ENCODE measurements at places on chromosomes 5 and 9.

DNA sequence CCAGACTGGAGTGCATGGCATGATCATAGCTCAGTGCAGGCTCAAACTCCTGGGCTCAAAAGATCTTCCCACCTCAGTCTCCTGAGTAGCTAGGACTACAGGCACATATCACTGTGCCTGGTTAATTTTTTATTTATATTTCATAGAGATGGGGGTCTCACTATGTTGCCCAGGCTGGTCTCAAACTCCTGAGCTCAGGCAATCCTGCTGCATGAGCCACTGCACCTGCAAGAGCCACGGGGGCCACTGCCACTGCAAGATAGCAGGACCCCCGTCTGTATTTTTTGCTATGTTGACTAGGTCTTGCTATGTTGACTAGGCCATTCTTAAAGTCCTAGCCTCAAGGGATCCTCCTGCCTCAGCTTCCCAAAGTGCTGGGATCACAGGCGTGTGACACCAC is 6.5 kb downstream of the CYSTM1 start:
- DNase-seq: no peak

- no peak for DNase-seq
Measured at GRCh38 chr5:1086871-1087270, 25.0 kb downstream of the SLC12A7 start.

GRCh38 chr5:1294835-1295649 is at the start of gene TERT:
Gene TERT, minus strand, starts transcription at chr5:1295068. Its CDS starts 79 bp downstream, at chr5:1294989.
- peak; percentile 22 for DNase-seq

- DNase-seq: no peak
Measured at GRCh38 chr9:37229882-37230482, 109.6 kb downstream of the ZCCHC7 start.

DNA sequence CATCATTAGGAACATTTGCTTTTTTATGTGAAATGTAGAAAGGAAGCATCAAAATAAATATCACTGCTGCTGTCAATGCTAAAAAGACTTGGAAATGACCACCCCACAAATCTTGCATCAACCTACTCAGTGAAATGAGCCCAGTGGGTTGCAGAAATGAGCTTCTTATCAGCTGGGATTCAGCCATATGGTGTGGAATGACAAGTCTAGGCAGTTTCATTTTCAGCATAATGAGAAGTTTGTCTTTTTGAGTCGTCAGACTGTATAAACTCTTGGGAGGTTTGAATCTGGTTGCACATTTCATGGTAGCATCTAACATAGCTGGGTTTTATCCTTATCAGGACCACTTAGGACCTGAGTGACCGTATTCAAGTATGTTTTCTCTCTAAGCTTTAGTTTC is 251.1 kb upstream of the PPP1R2B start:
- DNase-seq: no peak

GRCh38 chr9:35195683-35196082 is 33.9 kb downstream of the UNC13B start:
- no peak for DNase-seq

DNA sequence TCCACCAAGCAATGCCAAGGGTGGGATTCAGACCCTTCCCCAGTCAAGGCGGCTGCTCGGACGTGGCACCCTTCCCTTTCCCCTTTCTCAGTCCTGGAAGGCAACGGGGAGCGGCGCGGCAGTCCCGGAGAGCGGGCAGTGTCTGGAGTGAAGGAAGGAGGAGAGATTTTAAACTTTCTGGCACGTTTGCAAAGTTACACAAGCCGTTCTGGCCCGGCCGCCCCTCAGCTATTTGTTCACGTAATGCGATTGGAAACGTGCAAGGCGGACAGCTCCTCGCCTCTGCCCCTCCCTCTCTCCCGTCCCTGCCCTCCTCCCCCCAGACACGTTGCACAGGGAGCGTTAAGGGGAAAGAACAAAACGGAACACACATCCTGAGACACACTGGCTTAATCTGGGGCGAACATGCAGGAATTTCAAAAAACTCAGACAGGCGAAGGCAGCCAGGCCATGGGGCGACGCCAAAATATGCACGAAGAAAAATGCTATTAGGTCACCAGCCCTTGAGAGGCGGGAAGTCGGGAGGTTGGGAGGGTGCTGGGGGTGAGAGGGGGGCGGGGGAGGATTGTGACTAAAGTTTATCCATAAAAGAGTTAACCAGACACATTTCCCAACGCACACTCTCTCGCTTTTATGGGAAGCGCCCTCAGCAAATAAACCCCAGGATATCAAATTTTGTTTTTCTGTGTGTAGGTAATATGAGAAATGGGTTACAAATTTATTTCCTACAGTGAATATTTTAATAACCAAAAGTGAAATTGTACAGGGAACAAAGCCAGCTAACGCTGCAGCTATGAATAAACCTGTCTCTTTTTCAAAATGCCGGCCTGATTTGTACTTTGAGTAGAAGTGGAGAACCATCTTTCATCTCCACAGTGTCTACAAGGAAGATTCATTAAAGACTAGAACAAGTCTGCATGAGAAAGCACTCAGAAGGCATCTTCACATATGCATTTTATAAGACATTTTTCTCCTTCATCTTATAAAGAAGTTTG is at the start of gene LOX:
TSS of gene LOX (minus strand) at position 144 of the 995 bp plus-strand sequence. CDS start 274 bp downstream, outside the sequence.
- no peak for DNase-seq

GRCh38 chr5:15131909-15132308 is 260.3 kb upstream of the ANKH start:
- DNase-seq: no peak

DNA sequence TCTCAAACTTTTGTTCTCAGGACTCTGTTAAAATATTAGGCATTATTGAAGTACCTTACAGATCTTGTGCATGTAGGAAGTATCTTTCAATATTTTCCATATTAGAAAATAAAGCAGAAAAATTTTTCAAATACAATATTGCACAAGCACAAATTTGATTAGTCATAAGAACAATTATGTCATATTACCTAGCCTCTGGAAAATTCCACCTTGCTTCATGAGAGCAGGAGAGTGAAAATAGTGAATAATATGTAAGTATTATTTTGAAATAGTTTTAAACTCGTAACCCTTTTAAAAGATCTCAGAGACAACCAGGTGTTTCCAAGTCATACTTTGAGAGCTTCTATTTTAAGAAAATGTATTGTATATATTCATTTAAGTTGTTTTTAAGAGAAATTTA is 1672.9 kb upstream of the ACO1 start:
- DNase-seq: no peak

- no peak for DNase-seq
Measured at GRCh38 chr5:21236104-21236503, 1248.1 kb upstream of the CDH18 start.

GRCh38 chr5:43679214-43679613 is 76.2 kb downstream of the NNT start:
- no peak for DNase-seq

DNA sequence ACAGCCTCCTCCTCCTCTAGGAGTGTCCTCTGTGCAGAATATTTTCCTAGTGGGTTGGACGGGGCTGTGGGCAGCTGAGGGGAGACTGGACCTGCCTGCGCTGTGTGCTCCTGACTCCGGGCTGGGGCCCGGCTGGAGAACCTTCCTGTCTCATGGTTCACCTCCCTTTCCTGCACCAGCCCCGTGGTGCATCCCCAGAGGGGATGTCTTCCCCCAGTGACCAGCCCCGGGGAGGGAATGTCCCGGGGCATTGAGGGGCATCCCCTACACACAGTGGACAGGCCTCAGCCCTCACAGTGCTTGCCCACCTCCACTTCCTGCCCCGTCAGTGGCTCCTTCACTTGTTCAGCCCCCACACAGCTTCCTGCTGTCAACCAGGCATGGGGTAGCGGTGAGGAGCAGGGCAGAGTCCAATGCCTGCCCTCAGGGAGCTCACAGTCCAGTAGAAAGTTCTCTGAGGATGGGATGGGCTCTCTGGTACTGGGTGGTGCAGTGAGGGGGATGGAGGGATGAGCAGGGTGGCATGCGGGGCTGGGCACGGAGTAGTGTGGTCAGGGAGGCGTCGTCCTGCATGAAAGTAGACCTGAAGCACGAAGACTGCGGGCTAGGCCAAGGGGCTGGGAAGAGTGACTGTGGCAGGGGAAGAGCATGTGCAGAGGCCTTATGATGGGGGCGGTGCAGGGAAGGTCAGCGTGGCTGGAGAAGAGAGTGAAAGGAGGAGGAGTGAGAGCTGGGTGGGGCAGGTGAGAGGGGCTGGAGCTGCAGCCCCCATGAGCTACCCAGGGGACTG is 52.1 kb upstream of the PITX1 start:
- DNase-seq: no peak

GRCh38 chr9:121294866-121295661 is 27.1 kb downstream of the GSN start:
- no peak for DNase-seq

DNA sequence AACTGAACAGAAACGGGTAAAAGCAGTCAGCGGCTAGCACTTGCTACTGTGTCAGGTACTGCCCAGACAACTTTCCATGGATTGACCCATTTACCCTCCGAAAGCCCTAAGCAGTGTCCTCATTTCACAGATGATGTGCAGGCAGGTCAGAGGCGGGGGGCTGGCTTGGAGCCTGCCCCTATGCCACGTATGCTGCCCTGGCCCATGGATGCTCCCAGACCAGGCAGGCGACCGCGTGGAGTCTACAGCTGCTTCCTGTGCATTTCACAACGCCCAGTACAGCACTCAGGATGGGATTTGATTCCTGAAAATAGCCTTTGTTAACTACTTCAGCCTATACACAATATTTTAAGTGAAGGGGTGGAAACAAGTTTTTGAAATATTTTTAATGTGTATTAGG is 202.9 kb downstream of the NXNL2 start:
- DNase-seq: no peak

DNA sequence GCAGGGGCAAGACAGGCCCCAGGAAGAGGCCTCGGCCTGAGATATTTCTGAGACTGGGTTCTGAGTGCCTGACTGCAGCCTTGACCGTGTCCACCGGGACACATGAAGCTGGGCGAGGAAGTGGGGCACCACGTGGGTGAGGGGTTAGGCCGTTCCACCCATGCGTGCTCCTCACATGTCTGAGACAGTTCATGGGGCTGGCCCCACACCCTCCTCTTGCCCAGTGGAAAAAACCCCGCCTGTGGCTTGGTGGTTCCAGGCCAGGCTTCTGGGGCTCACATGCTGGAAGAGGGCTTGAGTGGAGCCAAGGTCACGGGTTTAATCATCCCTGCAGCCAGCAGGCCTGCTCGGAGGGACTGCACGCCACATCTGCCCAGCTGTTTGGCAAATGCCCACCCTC is 11.4 kb downstream of the HMCN2 start:
- DNase-seq: no peak
